ENCODE measurements at places on chromosomes 6 and 20.

- DNase-seq = no peak
Measured at GRCh38 chr6:75230484-75231325, 12.9 kb downstream of the COX7A2 start.

GRCh38 chr6:157089851-157090250 lies 233.5 kb downstream of the TMEM242 start:
- no peak for DNase-seq

- DNase-seq = no peak
Measured at GRCh38 chr6:46010771-46011170, 4.9 kb downstream of the CLIC5 start.

GRCh38 chr6:51908243-51908642 lies 179.2 kb downstream of the PKHD1 start:
- no peak for DNase-seq

- DNase-seq = no peak
Measured at GRCh38 chr6:144878577-144878976, 593.4 kb downstream of the UTRN start.

DNA sequence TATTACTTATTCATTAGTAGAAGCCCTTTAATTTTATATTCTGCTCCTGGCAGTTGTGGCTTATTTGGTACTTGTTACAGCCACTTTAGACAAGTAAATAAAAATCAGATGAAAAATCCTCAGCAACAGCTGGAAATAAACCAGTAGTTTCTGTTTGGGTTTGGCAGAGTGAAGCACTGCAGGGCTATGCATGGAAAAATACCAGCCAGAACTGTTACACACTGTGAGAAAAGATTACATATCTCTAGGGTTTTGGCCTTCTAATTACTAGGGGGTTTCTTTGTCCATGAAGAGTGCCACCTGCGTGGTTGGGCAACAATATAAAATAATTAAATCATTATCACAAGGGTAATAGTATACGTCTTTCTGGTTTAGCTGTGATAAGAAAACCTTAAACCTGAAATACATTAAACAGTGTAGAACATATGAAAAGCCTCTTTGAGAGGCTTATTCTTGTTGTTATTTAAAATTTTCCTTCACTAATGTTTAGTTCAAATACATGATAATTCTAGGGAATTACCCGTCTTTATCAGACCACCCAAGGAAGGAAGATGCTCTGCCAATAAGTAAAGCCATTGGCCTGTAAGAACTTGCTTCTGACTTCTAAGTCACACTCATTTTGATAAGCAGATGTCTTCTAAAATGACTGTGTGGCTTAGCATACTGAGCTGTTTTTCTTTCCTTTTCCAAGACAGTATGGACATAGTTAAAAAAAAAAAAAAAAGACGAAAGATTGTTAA lies 320.0 kb upstream of the FLRT3 start:
- DNase-seq = no peak
